SK-MEL-5 (cell line): ENCODE measurements at places on chromosomes 11 and 22. TPM values are rescaled to one million over a fixed set of nuclear protein-coding genes. Genes with fewer than 3 reads are reported as not detected.
A peak's percentile ranks its signal among the peaks of the same experiment; 100 is the strongest.

Gene OR8G1
- total RNA-seq, result not detected in 2 replicates

Gene ACR
- not detected in 2 replicates for total RNA-seq

GRCh38 chr11:94171693-94172440, 43.2 kb downstream of the PANX1 start:
- DNase-seq, result peak; percentile 62

Gene C22orf42
- not detected in 2 replicates for total RNA-seq

GRCh38 chr11:122197066-122197987, 81.3 kb upstream of the BLID start:
- peak; percentile 30 for DNase-seq
